ENCODE measurements at places on chromosomes 2 and 18. TPM values are rescaled to one million over a fixed set of nuclear protein-coding genes. Genes with fewer than 3 reads are reported as not detected.

The NAT8 gene
- total RNA-seq, result not detected

The TMEFF2 gene
- total RNA-seq, result 46.8 TPM

DNA sequence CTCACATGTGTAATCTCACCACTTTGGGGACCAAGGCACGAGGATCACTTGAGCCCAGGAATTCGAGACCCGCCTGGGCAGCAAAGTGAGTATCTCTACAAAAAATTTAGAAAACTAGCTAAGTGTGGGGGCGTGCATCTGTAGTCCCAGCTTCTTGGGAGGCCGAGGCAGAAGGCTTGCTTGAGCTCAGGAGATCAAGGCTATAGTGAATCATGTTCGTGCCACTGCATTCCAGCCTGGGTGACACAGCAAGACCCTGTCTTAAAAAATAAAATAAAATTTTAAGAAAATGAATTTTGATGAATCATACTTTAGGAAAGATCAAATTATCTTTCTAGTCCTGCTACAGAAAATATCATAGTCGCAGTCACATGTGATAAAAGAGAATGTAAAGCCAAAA is 46.9 kb downstream of the CABYR start:
- no peak for DNase-seq
- no peaks in the 10 kb centered on the region for H3K27me3 ChIP-seq
- peaks cover 8% of the 10 kb centered on the region for H3K4me1 ChIP-seq
- no peaks in the 10 kb centered on the region for H3K36me3 ChIP-seq
- H3K4me3 ChIP-seq, result no peak overlapping the region

DNA sequence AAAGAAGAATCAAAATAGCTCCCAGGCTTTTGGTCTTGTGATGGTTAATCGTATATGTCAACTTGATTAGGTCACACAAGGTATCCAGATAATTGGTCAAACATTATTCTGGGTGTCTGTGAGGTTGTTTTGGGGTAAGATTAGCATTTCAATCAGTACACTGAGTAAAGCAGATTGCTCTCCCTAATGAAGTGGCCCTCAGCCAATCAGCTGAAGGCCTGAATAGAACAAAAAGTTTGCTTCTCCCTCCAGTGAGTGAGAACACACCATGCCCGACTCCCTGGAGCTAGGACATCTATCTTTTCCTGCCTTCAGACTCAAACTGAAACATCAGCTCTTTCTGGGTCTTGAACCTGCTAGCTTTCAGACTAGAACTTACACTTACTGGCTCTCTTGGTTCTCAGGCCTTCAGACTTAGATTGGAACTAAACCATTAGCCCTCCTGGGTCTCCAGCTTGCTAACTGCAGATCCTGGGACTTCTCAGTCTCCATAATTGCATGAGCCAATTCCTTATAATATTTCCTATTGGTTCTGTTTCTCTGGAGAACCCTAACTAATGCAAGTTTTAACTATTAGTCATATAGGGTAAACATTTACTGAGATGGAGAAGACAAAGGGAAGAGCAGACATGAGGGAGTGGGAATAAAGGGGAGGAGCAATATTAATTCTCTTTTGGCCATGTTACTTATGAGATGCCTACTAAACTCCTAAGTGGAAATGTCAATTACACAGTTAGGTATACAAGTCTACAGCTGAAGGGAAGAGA is 25.5 kb downstream of the LNPK start:
- H3K27ac ChIP-seq, result peak overlapping the region; percentile 24
- no peaks in the 10 kb centered on the region for H3K27me3 ChIP-seq
- H3K4me3 ChIP-seq, result no peak overlapping the region
- H3K36me3 ChIP-seq, result peaks cover 28% of the 10 kb centered on the region

The GALNT13 gene
- not detected for total RNA-seq

GRCh38 chr2:130332271-130333073 is 10.2 kb upstream of the IMP4 start:
- DNase-seq, result peak; percentile 93
- peaks cover 24% of the 10 kb centered on the region for H3K27me3 ChIP-seq
- H3K36me3 ChIP-seq, result no peaks in the 10 kb centered on the region
- H3K27ac ChIP-seq, result no peak overlapping the region
- H3K4me1 ChIP-seq, result peaks cover 18% of the 10 kb centered on the region
- peak overlapping the region; percentile 7 for H3K4me3 ChIP-seq

DNA sequence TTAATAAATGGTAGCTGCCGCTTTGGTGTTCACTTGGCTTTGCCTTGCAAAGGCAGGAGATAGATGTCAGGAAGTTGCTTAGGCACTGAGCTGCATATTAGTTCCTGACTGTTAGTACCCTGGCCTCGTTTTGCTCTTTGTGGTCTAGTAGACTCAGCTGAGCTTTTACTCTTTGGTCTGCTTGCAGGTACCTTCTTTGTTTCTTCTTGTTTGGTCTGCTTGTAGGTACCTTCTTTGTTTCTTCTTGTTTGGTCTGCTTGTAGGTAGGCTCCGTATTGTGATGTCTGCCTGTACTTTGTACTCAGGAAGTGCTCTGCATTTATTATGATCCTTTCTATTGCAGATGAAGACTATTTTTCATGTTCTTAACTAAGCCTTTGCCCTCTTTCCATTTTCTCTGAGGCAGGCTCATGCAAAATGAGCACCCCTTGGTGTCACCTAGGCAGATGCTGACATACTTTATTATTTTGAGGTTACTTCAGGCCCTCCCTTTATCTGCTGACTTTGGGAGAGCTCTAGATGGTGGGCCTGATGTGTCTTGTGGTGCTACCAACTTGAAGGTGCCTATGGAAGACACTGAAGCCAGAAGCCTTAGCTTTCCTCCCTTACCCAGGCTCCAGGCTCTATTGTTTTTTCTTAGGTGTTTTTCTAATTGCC is 6.0 kb downstream of the RPIA start:
- H3K36me3 ChIP-seq, result peaks cover 14% of the 10 kb centered on the region
- no peak overlapping the region for H3K27ac ChIP-seq
- H3K4me1 ChIP-seq, result peaks cover 16% of the 10 kb centered on the region
- H3K4me3 ChIP-seq, result no peak overlapping the region
- no peaks in the 10 kb centered on the region for H3K27me3 ChIP-seq
